ENCODE measurements at places on chromosomes 7 and 10.
A peak's percentile ranks its signal among the peaks of the same experiment; 100 is the strongest.

DNA sequence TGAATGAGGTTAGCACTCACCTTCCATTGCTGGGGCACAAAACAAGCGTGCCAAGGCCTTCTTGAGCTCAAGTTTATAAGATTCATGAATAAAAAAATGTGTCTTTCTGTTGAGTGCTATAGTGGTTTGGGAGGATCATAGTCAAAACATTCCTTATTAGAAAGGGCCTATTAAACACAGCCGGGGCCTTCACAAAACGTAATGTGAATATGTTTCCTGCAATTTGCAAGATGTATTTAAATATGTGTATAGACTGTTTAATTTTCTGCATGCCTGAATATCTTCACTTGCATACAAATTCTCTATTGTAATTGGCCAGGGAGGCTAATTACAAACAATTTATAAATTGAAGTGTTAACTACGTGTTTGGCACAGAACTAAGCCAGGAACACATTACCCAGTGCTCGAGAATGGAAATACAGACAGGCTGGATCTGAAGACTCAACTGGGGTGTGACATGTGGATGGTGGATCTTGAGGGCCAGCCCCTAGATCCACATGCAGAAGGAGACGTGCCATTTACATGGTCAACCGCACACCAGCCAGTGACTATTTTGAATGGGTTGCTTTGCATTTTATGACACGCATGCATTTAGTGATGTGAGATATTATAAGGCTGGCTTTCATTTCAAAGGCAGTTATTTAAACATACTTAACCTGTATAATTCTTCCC is 31.3 kb downstream of the LYZL2 start:
- DNase-seq, result no peak

GRCh38 chr10:15868006-15868405 is 7.7 kb upstream of the MINDY3 start:
- no peak for DNase-seq

DNA sequence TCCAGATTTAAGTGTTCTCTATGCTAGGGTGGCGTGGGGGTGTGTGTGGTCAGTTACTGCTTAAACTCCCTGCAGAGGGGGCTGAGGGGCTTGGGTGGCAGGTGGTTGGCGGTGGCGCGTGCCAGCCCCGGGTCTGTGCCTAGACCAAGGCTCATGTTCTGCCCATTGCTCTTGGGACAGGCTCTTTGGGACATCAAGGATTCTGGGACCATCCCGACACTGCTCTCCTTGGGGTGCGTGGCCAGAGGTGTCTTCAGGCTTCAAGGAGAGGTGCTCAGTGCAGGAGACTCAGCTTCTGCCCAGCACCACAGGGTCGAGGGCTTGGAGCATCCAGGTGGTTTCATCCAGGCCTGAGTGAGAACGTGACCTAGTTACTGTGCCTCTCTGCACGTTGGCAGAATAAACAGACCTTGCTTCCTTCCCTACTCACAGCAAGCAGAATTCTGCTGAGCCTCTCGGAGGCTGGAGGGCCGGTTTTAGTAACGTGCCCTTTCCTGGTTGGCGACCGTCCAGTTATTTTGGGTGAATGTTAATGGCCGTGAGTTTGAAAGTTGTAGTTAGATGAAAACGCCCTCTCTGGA is 39.9 kb downstream of the CAMK1D start:
- DNase-seq, result no peak

DNA sequence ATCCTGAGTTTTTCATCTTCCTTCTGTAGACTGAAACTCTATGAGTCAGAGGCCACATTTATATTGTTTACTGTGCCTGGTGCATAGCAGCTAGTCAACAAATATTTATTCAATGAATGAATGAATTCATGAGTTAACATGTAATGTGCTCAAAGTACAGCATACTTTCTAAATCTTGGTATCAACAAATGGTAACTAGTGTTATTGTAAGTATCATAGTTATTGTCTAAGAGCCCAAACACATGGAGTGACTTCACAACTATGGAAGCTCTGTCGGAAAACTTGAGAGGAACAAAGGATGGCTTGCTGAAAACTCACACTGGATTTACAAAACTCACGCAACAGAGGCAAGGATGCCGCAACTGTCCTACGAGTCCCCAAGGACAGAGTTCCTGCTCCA is 35.9 kb downstream of the DENND2A start:
- no peak for DNase-seq

GRCh38 chr7:64180989-64181388 is 26.0 kb upstream of the ZNF735 start:
- no peak for DNase-seq

DNA sequence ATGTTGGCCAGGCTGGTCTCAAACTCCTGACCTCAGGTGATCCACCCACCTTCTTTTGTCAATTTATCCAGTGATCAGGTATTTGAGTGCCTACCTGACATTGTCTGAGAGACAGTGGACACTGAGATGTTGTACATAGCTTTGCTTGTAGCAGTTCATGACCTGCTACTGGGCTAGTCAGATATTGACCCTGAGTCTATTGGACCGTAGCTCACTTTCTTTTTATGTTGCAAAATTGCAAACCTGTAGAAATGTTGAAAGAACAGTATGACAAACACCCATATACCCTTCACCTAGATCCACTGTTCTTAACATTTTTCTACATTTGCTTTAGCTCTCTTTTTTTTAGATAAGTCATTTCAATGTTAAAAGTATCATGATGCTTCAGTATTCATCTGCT is 410.4 kb upstream of the GALNT17 start:
- no peak for DNase-seq

- no peak for DNase-seq
Measured at GRCh38 chr10:108850138-108850854, 1073.0 kb downstream of the XPNPEP1 start.

- no peak for DNase-seq
Measured at GRCh38 chr7:41886262-41886900, 183.5 kb upstream of the INHBA start.

- DNase-seq, result peak; percentile 67
Measured at GRCh38 chr7:130421684-130422083, 19.1 kb downstream of the CEP41 start.

- DNase-seq, result no peak
Measured at GRCh38 chr10:4067931-4068561, 283.0 kb upstream of the KLF6 start.

DNA sequence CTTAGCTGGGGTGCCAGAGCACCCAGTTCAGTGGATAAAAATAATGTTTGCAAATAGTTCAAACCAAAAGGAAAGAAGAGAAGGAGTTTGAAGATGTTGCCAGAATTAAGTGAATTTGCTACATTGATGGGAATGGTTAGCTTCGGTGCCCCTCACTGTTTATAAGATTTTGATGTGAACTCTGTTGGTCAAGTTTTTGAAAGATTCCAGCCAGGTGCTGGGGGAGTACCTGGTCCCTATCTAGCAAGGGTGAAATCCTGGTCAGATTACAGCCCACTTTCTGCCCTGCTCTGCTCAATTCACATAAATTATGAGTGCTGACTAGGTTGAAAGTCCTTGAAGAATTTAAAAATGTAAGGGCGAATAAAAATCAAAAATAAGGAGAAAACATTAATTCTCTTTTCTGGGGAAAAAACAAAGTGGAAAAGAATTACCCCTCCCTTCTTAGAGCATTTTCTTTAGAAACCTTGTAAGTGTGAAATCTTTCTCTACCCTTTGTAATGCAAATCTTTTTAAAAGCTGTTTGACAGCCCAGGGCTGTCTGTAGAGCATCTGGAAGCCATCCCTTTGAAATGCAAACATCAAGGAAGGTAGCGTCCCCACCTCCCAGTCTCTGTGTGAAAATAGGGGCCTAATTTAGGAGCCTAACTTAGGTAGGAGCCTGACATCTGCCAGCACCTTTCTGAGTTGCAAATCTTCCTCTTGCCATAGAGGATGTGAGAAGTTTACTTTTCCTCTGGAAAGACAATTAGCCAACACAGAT is 1.4 kb upstream of the GIMAP5 start:
- DNase-seq, result no peak

DNA sequence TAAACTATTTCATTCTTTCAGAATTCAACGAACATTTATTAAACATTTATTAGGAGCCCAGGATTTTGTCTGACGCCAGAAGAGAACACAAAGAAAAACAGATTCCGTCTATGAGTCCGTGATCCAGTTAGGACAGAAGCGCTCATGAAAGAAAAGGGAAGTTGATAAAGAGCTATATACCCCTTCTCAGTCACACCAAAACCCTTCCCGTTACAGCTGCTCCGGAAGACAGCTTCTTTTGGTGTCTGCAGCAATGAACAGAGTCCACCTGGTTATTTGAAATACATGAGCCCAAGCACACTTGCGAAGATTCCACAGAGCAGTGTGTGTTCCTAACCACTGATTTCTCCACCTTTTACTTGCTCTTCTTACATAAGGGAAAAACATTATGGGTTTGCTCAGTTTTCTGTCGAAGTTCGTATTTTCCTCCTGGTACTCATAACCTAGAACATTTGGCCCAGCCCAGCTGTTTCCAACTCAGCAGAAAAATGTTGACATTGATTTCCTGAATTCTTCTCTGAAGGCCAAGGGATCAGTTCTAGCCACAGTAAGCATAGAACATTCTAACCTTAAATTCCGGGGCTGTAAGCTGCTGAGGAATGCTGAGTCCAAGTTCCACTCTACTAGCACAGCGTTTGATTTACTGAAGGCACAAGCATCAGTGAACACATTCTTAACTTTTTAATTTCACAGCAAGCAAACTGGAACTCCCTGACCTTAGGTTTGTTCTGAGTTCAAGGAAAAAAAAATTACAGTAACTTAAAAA is 206.5 kb downstream of the SORCS1 start:
- DNase-seq, result no peak

DNA sequence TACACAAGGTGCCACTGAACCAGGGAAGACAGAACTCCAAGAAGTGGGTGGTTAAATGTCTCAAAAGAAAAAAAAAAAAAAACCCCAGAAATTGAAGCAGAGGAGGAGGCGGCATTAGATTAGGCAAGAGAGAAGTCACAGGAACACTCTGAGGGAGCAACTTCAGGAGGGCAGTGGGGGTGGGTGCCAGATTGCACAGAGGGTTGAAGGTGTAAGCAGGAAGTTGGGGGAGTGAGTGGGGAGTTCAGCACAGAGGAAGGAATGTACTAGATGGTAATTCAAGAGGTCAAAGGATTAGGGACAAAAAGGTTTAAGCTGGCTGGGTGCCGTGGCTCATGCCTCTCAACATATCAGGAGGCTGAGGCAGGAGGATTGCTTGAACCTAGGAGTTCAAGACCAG is 110.0 kb upstream of the PDLIM1 start:
- DNase-seq, result no peak

GRCh38 chr10:29554660-29555059 is 80.1 kb downstream of the SVIL start:
- no peak for DNase-seq

- DNase-seq, result no peak
Measured at GRCh38 chr10:29794776-29795611, 160.2 kb upstream of the SVIL start.

DNA sequence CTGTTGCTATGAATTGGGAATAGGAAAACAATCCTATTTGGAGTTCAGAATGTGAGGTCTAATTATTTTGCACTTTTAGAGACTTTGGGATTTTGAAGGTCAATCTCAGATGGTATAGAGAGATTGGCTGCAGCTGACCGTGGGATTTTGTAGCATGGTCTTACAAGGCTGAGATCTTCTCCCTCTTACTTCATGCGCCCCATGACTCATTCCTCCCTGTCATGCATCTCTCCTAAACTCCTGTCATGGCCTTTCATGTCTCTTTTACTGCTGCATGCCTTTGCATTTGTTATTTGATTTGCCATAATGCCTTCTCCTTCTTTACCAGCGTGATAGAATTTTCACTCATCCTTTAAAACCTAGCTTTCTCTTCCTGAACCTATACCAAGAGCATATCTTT is 133.1 kb downstream of the BBS9 start:
- no peak for DNase-seq

DNA sequence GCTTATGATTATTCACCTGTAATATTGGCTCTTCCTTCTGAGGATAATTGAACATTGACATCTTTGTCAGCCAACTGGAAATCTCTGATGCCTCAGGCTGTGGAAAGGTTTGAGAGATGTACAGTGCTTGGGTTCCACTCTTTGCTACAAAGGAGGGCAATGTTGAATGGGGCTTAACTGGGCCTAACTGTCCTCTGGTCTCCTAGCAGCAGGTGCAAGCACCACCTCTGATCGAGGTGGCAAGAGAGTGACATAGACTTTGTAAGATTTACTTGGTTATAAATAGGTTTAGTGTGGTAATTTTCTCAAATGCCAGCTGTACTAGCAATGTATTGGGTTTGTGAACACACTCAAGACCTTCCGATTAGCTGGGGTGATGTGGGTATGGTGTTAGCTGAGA is 21.1 kb downstream of the CYP2C8 start:
- no peak for DNase-seq

DNA sequence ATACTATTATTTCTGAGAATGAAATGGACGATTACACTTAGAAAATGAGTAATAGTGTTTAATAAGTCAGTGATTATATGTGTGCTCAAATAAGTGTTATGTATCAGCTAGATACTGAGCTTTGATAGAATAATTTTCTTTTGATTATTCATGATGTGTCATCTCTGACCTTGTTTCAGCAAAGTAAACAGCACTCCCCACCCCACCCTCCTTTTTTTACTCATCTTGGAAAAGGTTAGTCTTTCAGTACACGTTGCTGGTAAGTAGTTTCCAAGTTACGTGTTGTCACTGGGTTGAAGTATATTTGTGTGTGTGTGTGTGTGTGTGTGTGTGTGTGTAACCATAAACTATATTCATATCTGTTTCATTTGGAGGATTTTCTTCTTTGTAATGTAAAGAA is 84.1 kb downstream of the GNAI1 start:
- no peak for DNase-seq

GRCh38 chr7:157010588-157011332 is at the start of gene MNX1:
MNX1 (minus strand) TSS chr7:157010663; CDS start chr7:157010350, 313 bp downstream.
- peak; percentile 89 for DNase-seq

DNA sequence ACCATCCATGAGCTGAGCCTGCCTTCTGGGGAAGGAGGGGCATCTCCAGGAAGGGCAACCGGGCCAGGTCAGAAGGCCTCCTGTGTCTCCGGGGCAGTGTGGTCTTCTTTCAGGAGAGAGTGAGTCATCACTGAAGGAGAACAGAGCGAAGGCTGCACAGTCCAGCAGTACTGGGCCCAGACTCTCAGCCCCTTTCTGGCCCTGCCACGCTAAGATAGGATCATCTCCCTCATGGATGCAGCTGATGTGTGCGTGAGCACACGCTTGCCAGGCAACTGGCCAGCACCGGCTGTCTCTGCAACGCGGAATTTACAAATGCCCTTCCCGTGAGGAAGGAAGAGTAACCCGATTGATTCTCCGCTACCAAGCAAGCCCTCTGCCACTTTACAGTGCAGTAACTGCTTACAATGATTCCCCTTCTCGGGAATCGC is 328.2 kb downstream of the TNS3 start:
- no peak for DNase-seq

DNA sequence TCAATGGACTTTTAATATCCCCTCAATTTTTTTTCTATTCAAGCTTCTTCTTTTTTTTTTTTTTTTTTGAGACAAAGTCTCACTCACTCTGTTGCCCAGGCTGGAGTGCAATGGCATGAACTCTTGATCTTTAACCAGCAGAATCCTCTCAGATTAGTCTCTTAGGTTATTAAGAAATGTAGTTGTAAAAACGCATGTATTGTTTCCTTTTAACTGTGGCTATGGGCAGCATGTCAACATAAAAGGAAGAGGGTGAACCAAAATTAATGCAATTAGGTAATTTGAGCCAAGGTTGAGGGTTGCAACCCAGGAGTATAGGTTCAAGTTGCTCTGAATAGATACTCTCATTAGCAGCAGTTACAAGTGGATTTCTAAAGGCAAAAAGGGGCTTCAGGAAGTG is 4.3 kb upstream of the GSTO1 start:
- no peak for DNase-seq

Data from NCI-H1436 (cell line).